ENCODE measurements at places on chromosomes 4 and X.
A peak's percentile ranks its signal among the peaks of the same experiment; 100 is the strongest.

GRCh38 chr4:3374667-3375066 lies 67.1 kb upstream of the HGFAC start:
- DNase-seq, result no peak

GRCh38 chr4:107219681-107220080 lies 183.6 kb upstream of the DKK2 start:
- no peak for DNase-seq

- no peak for DNase-seq
Measured at GRCh38 chrX:97070346-97070745, 186.6 kb downstream of the RPA4 start.

- DNase-seq, result no peak
Measured at GRCh38 chrX:67734111-67734753, 190.4 kb downstream of the AR start.

GRCh38 chr4:16386711-16387320 lies 160.5 kb upstream of the TAPT1 start:
- no peak for DNase-seq

- no peak for DNase-seq
Measured at GRCh38 chr4:165016971-165017370, 14.8 kb upstream of the TRIM60 start.

GRCh38 chrX:41604766-41605543 lies 83.8 kb upstream of the GPR34 start:
- no peak for DNase-seq

GRCh38 chr4:176134670-176135069 lies 60.7 kb downstream of the SPATA4 start:
- DNase-seq, result no peak

- DNase-seq, result no peak
Measured at GRCh38 chr4:64205376-64205775, 203.9 kb downstream of the TECRL start.

- DNase-seq, result no peak
Measured at GRCh38 chrX:32126997-32127396, 1055.2 kb upstream of the FTHL17 start.

DNA sequence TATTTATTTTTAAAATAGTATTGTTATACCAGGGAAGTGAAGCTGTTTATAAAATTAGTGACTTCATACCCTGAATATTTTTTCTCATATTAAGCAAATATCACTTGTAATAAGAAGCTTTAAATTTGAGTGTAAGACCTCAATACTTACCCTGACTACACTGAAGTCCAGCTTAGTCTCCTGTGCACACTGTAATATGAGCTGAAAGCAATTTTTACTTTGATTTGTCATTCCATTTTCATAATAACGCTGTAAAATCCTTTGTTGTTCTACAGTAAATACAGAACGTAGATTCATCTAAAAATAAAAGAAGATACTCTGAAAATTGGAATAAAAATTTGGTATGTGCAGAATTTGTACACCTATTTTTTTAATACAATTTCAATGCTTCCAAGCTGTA lies 27.2 kb downstream of the HDX start:
- no peak for DNase-seq

DNA sequence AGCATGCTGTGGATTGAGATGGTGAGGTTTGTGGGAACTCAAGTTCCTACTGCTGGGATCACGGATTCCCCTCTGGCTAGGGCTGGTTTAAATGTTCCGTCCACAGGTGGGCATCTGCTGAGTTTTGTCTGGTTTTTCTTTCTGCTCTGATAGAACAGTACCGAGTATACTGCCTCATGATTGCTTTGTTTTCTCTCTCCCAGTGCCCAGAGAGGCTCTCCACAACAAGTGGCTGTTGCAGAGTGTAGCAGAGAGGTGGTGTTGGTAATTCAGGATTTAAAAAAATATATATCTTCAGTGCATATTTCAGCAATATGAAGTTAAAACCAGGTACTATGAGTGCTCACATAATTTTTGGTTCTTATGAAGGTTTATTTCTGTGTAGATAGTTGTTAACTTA lies 213.7 kb downstream of the TEX13C start:
- no peak for DNase-seq

DNA sequence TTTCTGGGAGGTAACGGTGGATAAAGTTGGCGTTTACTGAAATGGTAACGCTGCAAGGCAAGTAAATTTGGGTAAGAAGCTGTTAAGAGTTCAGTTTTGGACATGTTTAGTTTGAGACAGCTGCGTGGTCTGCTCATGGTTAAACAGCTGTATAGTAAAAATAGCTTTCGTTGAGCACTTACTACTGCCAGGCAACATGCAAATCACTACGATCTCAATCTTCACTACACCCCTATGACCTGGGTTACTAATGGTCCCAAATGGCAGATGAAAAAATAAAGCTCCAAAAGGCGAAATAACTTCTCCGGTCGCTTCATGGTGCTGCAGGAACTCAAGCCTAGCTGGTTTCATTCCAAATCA lies 22.2 kb downstream of the FABP2 start:
- DNase-seq, result no peak

- DNase-seq, result no peak
Measured at GRCh38 chr4:55291227-55291640, 54.8 kb upstream of the SRD5A3 start.

GRCh38 chr4:165112368-165113121 lies at the start of gene TMEM192:
TSS of gene TMEM192 (minus strand) at chr4:165112860. CDS start at chr4:165112773, 87 bp downstream.
- DNase-seq, result peak; percentile 87

DNA sequence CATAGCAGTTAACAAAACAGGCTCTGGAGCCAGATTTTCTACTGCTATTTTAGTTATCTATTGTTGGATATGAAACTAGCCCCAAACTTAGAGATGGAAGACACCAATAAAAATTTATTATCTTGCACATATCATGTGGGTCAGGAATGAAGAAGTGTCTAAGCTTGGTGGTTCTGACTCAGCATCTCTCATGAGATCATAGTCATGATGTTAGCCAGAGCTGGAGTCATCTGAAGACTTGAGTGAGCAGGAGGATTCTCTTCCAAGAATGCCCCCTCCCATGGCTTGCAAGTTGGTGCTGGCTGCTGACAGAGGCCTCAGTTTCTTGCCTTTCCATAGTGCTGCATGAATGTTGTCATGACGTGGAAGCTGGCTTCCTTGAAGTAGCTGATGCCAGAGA lies 68.2 kb upstream of the TAPT1 start:
- DNase-seq, result no peak

DNA sequence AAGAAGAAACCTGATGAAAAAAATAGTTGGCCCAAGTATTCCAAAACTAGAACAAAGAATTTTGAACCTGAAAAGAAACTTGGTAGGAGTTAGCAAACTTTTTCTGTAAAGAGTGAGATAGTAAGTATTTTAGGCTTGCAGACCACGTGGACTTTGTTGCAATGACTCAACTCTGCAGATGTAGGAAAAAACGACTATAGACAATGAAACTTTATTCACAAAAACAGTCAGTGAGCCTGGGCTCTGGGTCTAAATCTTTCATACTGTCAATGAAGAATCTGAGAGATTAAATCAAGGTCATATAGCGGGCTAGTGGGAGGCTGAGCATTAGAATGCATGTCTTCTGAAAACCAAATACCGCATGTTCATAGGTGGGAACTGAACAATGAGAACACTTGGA lies 23.0 kb downstream of the SH3D19 start:
- no peak for DNase-seq

DNA sequence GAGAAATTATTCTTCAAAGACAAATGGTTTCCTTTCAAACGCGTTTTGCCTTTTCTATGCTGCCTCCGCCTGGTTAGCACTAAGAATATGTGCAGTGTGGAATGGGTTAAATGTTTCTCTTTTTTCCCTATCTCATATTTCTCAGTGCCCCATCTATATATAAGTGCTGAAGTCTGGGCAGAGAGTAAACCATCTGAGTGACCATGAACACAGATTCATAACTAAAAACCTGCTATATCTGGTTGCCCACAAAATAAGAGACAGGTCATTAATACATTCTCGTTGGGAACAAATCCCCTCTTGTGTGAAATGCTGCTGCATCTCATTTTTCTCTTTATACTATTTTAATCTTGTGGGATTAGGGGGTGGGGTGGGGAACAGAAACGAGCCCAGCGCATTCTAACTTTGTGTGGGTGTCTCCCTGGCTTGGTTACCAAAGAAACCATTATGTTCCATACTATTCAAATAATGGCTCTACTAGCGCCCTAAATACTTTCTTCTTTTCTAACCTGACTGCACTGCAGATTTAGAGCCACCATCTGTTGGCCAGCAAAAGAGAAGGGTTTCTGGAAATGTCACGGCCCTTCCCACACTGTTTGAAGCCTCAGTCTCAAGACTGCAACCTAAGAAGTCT lies 42.2 kb upstream of the PTCHD1 start:
- no peak for DNase-seq

- DNase-seq, result no peak
Measured at GRCh38 chr4:26719954-26720552, 136.2 kb downstream of the TBC1D19 start.

DNA sequence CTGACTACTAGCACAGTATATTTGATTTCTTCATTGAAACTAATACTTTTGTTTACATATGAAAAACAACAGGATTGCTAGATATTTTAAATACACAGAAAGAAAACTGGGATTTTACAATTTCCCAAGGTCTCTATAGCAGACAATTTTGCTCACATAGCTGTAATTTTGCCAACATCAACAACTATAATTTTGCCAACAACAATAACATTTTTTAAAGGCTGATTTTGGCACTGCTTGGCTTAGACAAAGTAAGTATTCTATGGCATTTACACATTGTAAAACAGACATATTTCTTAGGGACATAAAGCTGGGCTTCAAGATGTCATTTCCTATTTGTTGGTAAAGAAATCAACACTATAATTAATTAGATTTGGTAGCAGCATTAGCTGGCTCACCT lies 922.1 kb downstream of the RAB28 start:
- no peak for DNase-seq

- no peak for DNase-seq
Measured at GRCh38 chr4:19945979-19946380, 305.7 kb upstream of the SLIT2 start.

- no peak for DNase-seq
Measured at GRCh38 chrX:16023790-16024734, 99.3 kb upstream of the GRPR start.

DNA sequence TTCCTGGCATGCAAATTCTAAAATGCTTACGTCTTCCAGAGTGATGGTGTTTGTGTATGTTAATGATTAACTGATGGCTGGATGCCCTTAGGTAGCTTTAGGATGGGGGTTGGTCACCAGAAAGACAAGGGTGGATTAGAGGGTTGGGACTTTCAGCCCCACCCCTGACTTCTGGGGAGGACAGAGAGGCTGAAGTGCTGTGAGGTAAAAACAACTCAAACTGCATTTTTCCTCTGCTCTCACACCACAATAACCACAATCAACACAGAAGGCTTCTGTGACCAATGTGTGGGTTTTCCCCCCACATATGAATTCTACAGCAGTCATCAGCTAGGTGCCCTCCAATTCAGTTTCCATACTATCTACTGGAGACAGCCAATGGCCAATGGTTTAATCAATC lies 18.7 kb upstream of the DDIT4L start:
- DNase-seq, result no peak

GRCh38 chrX:130170752-130171445 lies 863 bp upstream of the RAB33A start:
- DNase-seq, result peak; percentile 55

- no peak for DNase-seq
Measured at GRCh38 chr4:129350834-129351721, 255.1 kb downstream of the C4orf33 start.

- no peak for DNase-seq
Measured at GRCh38 chrX:131279617-131280016, 9.5 kb downstream of the IGSF1 start.

DNA sequence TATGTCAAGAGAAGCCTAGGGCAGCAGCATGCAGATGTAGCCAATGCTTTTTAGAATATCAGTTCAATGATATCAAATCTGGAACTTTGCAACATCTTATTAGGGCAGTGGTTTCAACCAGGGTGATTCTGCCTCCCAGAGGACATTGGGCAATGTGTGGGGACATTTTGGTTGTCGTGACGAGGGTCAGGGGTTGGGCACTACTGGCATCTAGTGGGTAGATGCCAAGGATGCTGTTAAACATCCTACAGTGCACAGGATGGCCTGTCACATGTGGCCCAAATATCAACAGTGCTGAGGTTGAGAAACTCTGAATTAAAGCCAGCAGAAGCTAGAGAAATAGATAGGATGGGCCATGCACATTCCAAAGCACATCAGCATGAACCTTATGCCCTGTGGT lies 152.3 kb downstream of the AMELX start:
- DNase-seq, result no peak

DNA sequence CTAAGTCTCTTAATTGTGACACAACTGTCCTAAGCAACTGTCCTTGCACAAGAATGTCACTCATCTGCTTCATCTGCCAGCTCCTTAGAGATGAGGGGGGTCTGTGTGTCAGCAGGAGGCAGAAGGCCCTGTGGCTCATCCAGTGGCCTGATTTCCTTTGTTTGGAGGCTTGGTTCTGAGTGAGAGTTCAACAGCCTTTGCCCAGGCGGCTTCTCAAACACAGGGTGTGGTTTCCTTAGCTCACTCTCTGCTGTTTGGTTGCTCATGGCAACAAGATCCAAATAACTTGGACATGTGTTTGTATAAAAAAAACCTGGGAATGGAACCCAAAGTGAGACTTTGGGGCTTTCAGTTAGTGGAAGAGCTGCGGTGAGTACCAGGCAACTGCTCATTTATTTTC lies 46.6 kb downstream of the MAP7D3 start:
- DNase-seq, result peak; percentile 59

- DNase-seq, result peak; percentile 44
Measured at GRCh38 chr4:13656569-13657405, 29.3 kb upstream of the BOD1L1 start.

- no peak for DNase-seq
Measured at GRCh38 chr4:56856656-56857055, 35.2 kb upstream of the SPINK2 start.

GRCh38 chrX:12441381-12442128 lies 303.3 kb downstream of the FRMPD4 start:
- no peak for DNase-seq

- no peak for DNase-seq
Measured at GRCh38 chr4:185638548-185639301, 103.4 kb upstream of the PDLIM3 start.

- no peak for DNase-seq
Measured at GRCh38 chr4:54400802-54401201, 171.7 kb downstream of the PDGFRA start.

DNA sequence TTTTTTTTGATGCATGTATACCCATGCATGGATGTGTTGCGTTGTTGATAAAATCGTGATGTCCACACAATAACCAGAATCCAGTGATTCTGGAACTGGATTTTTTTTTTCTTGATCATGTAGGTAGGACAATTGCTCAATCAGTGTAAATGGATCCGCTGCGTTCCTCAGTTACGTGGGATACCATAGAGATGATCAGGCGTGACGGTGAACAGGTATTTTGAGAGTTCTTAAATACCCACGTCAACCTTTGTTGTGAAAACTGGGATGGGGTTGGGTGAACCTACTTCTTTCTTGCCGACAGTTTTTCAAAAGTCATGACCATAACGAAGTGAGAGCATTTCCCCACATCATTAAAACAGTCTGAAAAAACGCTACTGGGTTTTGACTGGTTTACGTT lies 913 bp upstream of the SMIM10L2A start:
- no peak for DNase-seq

GRCh38 chr4:121655320-121656268 lies 41.2 kb downstream of the ANXA5 start:
- no peak for DNase-seq

GRCh38 chr4:185987961-185988627 lies 80.9 kb upstream of the TLR3 start:
- no peak for DNase-seq

Data from central memory CD4-positive, alpha-beta T cell (primary cell).